Fibroblast of mammary gland (primary cell): ENCODE measurements at places on chromosomes 4 and X.

- DNase-seq = no peak
Observed at GRCh38 chr4:44545781-44546180, 97.2 kb upstream of the KCTD8 start.

DNA sequence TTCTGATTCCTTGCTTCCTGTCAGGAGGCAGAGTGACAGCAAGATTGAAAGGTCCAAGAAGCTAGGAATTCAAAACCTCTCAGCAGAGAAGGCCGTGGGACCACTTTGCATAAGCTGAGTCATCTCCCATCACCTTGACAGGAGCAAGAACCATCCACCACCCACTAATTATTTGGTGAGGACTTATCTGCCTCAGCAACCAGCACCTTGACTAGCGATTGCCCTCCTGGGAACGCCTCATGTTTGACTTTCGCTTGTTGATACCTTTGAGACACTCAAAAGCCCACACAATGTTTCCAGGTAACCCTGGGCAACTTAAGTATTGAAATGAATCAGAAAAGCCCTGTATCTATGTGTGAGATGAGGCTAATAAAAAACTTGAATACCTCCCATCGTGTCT lies 233.5 kb upstream of the GYPA start:
- DNase-seq = no peak

DNA sequence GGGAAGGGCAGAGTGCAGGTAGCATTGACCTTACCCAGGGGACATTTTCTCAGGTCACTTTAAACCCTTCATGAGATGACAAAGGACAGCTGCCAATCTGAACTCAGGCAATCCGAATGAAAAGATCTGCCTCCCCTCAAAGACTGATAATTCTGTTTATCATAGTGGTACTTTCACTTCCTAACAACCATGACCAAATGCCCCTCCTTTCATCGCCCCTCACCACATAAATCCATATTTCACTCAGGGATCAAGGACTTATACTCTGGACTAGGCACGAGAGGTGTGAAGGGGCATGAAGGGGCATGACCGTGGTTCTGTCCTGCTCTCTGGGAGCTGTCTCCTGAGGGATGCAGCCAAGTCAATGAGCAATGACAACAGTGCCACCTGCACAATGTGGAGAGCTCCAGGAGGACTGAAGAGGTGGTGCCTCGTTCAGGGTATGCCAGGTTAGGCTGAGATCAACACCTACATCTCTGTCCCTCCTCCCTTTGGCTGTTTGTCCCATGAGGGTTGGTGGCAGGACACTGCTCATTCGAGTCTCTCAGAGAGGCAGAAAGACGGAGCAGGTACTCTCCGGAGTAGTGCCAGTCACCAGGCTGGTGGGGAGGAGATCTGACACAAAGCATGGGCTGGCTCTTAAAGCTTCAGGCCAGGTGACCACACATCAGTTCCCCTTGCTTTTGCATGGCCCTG lies 12.5 kb downstream of the HS3ST1 start:
- no peak for DNase-seq

- DNase-seq = peak; percentile 82
Observed at GRCh38 chrX:149495573-149496071, 9.5 kb downstream of the IDS start.

DNA sequence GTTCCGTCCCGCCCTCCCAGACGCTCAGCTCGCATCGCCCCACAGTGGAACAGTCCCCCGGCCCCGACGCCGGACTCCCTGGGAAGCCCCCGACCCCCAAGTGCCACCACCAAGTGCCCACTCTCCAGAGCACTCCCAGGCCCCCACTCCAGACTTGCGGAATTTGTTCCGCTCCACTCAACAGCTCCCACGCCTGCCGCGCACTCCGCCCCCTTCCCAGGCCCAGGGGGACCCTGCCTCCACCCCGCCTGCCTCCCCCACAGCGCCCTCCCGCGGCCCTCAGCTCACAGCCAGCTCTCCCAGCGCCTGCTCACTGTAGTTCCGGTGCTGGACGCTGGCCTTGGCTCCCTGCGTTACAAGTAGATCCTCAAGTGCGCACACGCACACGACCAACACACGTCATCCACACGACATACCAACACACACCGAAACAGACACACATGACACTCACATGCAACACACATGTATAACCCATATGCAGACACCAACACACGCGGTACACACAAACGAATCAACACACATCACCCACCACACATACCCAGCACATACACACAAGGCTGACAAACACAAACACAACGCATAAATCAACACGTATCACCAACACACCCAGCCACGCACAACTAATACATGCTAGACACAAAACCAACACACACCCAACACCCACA lies 8.0 kb downstream of the MSX1 start:
- peak; percentile 47 for DNase-seq

DNA sequence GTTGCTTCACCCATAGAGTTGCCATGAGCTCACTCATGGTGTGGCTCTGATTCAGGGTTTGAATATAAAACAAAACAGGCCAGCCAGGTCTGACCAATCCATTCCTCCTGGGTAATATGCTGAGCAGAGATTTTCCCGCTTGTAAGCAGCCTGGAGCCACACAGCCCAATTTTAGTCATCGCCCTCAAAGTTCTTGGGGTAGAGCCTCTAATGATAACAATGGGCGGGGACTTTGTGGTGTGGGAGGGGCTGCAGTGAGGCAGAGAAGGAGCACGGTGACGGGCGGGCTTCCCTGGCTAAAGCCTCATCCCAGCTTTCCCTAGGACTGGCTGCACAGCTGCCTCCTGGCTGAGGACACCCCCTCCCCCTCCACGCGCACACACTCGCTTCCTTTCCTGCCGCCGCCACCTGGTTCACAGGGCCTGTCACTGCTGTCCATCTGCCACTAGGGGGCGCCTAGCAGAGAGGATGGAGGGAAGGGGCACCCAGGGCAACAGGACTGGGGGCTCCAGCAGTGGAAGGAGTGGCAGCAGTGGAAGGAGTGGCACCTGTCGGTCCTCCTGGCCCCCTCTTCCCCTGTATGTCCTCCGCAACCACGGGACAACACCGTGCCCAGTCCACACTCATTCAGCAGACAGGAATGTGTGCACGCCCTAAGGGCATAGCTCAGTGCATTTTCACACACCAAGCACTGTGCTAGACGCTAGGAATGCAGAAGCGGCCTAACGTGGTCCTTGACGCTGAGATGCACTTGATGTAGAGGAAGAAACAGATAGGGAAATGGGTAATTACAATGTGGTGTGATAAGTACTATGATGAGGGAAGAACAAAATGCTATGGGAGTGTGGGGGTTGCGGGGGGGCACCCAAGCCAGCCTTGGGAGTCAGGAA lies 26.8 kb downstream of the PRPS1 start:
- DNase-seq = peak; percentile 96

DNA sequence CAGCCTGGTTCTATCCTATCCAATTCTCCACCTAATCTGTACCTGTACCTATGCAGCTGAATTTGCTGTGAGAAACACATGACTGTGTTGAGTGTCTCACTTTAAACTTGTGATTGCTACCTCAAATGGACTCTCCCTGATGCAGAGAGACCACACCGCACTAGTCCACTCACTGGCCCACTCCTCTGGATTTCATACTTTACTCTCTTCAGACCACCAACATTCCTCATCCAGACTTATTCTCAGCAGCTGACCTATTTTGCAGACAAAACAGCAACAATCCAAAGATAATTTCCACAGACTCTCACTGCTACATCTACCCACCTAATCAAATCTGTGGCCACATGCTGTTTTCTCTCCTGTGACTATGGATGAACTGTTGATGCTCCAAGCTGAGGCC lies 45.2 kb downstream of the ACSL4 start:
- no peak for DNase-seq

DNA sequence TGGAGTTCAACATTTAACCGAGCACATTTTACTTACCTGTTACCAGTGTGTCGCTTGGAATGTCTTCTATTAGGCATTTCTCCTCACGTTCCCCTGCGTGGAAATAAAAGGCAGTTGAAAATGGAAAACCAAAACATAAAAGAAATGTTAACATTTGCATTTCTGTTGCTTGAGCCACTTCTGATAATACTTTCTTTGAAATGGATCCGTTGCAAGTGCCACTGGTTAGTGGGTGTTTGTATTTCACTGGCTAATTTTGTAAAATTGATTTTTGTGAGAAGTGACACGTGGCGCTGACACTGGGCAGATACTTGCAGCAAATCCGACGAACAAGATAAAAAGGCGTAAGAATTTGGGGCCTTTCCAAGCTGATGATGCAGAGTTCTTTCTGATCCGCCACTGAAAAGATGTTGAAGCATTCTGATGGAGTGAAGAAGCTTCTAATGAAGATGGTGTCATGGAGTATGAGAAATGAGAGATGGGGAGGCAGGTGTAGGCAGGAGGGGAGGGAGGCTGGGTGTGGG lies 18.8 kb downstream of the SPON2 start:
- DNase-seq = peak; percentile 39

GRCh38 chr4:793941-794621 lies 31.8 kb downstream of the CPLX1 start:
- DNase-seq = no peak

DNA sequence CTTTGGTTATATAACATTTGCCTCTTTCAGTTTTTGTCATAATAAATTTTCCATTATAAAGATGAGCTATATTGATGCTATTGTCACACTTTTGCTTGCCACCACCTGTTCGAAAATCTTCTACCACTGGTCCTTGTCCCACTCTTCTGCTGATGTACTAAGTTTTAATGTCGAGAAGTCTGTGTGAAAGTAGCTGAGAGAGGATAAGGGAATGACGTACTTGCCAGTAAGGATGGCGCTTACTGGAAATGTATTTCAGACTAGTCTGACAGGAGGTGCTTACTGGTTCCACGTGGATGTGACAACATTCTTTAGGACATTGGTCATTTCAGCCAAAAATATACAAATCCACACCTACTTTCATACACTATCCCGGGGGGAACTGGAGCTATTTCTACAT lies 132.7 kb upstream of the NR3C2 start:
- no peak for DNase-seq

DNA sequence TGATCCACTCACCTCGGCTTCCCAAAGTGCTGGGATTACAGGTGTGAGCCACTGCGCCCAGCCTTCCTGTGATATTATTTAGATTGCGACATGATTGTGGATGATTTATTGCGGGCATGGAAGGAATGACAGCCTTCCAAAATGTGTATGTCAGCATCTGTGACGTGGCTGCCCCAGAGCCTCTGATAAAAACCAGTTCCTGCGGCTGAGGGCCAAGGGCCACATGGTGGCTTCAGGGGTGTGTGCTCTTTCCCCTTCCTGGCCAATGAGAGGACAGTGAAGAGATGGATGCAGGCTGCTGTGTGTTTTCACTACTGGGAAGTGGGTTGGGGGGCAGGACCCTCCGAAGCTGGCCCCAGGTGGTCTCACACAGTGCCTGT lies 57.4 kb upstream of the HGFAC start:
- no peak for DNase-seq

GRCh38 chr4:93918856-93919255 lies 90.3 kb downstream of the ATOH1 start:
- no peak for DNase-seq

DNA sequence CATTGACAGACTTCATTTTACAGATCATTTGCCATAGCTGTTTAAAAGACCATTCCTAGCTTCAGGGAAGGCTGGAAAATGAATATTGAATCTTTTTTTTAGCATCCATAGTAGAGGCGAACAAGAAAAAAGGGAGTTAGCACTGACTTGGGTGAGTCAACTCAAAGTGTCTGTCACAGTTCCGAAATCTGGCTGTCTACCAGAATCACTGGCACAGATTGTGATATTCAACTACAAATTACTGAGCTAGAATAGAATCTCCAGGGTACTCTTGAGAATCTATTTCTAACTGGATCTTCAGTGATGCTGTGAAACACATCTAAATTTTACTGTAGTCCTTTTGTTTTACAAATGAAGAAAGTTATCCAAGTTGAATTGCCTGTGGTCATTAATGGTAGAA lies 31.5 kb downstream of the SEC24B start:
- DNase-seq = peak; percentile 21

- peak; percentile 27 for DNase-seq
Observed at GRCh38 chrX:7435822-7436221, 287.9 kb upstream of the PUDP start.

DNA sequence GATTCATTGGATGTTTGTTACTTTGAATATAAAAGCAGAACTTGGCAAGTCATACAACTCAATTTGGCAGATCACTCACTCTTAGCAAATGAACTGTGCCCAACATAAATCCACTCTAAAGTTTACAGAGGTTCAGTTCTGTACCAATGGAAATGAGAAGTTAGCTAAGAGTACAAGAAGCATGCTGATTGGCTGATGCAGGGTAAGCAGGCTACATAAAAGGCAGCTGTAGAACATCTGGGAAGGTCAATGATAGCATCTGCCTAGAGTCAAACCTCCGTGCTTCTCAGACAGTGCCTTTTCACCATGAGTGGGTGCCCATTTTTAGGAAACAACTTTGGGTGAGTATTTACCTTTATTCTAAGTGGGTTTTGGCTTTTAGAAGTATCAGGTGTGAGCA lies at the start of gene TDO2:
Gene TDO2, plus strand, starts transcription at position 244 of the 400 bp plus-strand sequence. Its CDS starts 63 bp downstream, at position 307.
- peak; percentile 18 for DNase-seq

GRCh38 chr4:110970642-110971041 lies 347.8 kb upstream of the PITX2 start:
- DNase-seq = peak; percentile 74

GRCh38 chr4:173057901-173058300 lies 110.7 kb upstream of the GALNT7 start:
- peak; percentile 32 for DNase-seq

- no peak for DNase-seq
Observed at GRCh38 chr4:150332086-150332485, 249.9 kb upstream of the MAB21L2 start.

DNA sequence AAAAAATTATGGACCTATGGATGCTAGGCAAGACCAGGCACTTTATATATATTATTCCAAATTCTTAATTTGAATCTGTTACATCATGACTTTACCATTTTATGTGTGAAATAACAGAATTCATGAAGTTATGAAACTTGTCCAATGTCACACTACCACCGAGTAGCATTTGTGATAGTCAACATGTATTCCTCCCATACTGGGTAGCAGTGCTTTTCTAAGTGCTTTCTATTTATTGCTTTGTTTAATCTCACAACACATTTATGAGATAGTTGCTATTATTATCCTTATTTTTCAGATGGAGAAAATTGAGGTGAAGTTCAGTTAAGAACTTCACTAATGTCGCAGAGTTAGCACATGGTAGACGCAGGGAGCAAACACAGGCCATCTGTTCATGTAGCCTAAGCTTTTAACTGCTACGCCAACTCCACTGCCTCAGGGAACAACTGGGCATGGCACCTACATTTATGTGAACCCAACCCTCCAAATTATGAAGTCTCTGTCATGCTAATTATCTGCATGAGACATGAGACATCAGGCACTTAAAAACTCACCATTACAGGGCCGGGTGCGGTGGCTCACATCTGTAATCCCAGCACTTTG lies 20.8 kb downstream of the GUCY1A1 start:
- DNase-seq = no peak

GRCh38 chrX:150940844-150941495 lies 42.2 kb upstream of the HMGB3 start:
- no peak for DNase-seq

GRCh38 chr4:2781911-2782310 lies 11.0 kb upstream of the SH3BP2 start:
- no peak for DNase-seq

- DNase-seq = no peak
Observed at GRCh38 chr4:35993606-35994005, 250.7 kb downstream of the ARAP2 start.

GRCh38 chr4:183995570-183995969 lies 90.5 kb downstream of the STOX2 start:
- DNase-seq = no peak
